HuH-7 (cell line): ENCODE measurements at places on chromosomes 13 and 19.

DNA sequence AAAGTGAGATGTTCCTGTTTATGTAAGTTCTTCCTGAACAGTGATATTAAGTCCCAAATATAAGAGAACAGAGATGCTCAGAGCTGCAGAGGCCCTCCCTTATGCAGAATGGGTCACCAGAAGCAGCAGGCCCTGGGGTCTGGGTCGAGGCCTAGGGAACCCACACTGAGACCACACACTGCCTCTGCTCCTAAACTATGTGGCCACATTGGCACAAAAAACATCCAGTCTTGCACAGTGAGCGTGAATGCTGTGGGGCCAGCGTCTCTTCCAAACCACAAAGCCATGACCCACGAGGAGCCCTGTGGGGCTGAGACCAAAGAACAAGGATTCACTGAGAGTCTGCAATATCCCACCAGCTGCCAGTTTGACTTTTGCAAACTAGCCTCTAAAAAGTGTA is 23.6 kb downstream of the PROZ start:
- no peak for DNase-seq

- no peak for DNase-seq
Measured at GRCh38 chr19:9757544-9758501, 10.7 kb downstream of the ZNF846 start.

DNA sequence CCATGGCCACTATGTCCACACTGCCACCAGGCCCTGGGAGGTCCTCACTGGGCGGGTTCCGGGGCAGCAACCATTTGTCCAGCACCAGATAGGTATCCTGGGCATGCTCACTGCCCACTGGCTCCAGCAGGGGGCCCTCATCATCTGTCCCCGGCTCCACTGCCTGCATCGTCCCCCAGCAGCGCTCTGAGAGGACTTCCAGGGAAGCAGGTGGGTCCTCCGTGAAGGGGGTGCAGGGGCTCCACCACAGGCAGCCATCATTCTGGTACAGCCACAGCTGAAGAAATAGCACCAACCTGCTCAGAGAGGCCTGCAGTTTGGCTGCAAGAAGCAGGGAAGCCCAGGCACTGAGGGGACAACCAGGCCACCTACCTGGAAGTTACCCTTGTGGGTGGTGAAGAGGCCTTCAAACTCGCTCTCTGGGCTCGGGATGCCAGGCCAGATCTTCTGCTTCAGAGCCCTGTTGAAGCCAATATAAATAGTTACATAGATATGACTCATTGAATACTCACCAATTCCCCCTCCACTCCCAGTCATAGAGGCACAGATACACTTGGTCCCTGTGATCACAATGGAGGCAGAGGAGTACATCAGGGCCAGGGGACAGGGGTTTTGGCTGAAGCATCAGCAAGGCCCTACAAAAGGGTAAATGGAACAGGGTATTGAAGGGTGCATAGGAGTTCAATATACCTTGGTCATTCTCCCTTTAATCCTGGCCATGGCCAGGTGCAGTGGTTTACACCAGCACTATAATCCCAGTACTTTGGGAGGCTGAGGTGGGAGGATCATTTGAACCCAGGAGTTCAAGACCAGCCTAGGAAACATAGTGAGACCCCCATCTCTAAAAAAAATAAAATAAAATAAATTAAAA is 4.1 kb downstream of the SWSAP1 start:
- DNase-seq, result peak; percentile 54

- DNase-seq, result peak; percentile 59
Measured at GRCh38 chr19:8017808-8018207, 12.4 kb upstream of the ELAVL1 start.

- no peak for DNase-seq
Measured at GRCh38 chr13:67076378-67076777, 153.8 kb downstream of the PCDH9 start.

DNA sequence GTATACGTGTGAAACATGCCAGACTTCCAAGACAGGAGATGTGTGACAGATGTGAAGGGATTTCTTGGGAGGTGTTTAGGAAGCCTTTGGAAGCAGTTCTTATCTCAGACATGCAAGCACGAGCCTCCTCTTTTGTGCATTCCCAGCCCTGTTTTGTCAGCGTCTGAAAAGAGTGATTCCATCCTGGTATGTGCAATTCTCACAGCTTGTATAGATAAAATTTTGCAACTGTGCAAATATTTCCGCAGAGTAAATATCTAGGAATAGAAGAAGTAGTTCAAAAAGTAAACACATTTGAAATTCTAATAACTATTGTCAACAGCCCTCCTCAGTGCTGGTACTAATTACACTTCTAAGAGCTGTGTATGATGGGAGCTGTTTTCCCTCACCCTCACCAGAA is 72.3 kb upstream of the C1QTNF9B start:
- DNase-seq, result peak; percentile 65

- DNase-seq, result no peak
Measured at GRCh38 chr13:30158774-30159445, 148.4 kb downstream of the KATNAL1 start.

GRCh38 chr13:110913322-110914080 is 1.4 kb downstream of the ANKRD10 start:
- peak; percentile 34 for DNase-seq
